ENCODE measurements at places on chromosomes 1 and 21.

- no peak for DNase-seq
Observed at GRCh38 chr1:197195100-197195499, 48.6 kb upstream of the ASPM start.

GRCh38 chr21:37251294-37251634, 15.9 kb downstream of the VPS26C start:
- no peak for DNase-seq

DNA sequence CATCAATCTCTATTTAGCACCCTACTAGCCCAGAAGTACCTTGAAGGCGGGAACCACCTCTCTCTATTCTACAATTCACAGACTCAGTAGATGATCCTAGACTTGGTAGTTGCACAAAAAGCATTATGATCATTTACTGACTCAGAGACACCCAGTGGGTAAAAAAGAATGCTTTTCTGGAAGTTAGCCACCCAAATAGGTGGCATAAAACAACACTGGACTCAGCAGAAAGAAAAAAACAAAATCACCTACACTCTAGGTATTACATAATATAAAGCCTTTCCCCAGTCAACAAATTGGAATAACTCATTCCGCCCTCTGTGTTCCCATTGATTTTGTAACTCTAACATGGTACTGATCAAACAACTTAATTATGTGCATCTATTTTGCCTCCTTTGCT, 126.3 kb downstream of the PTPN14 start:
- DNase-seq: no peak

GRCh38 chr1:226425004-226425378, 17.1 kb upstream of the PARP1 start:
- DNase-seq: no peak

GRCh38 chr1:190633488-190633887, 155.8 kb upstream of the BRINP3 start:
- DNase-seq: no peak

- no peak for DNase-seq
Observed at GRCh38 chr1:13814131-13814530, 114.1 kb downstream of the PRDM2 start.

- DNase-seq: no peak
Observed at GRCh38 chr1:247769603-247770002, 9.2 kb upstream of the OR1C1 start.

- no peak for DNase-seq
Observed at GRCh38 chr1:35668506-35668905, 27.2 kb upstream of the PSMB2 start.

GRCh38 chr1:213041443-213041842, 9.6 kb upstream of the RPS6KC1 start:
- DNase-seq: no peak

DNA sequence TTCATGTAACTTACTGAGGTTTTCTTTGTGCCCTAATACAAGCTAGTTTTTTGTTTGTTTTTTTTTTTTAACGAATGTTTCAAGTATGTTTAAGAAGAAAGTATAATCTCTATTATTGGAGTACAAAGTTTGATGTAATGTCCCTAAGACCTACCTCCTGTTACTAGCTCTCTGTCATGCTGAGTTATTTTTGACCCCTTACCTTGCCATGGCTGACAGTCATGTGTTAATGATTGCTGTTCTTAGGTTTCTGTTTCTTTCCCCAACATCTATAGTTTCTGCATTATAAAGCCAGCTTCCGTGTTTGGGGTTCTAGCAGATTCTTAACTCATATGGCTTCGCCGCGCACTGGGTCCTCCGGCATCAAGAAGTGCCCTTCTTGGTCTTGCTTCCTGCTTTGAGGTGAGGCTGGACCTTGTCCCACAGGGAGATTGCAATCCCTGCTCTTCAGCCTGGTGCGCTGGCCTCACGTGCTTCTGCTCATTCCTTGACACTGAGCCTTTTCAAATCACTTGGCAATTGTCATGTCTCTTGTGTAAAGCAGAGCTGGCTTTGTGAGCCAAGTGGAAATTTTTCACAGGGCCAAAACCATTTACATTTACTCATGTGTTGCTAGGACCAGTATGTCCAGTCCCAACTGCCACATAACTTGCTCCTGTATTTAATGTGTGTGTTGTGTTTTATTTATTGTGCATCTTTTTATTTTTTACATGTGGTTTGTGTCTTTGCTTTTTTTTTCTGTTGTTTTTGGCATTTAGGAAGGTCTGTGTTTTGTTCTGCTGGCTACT, 135.0 kb upstream of the COL6A1 start:
- no peak for DNase-seq

DNA sequence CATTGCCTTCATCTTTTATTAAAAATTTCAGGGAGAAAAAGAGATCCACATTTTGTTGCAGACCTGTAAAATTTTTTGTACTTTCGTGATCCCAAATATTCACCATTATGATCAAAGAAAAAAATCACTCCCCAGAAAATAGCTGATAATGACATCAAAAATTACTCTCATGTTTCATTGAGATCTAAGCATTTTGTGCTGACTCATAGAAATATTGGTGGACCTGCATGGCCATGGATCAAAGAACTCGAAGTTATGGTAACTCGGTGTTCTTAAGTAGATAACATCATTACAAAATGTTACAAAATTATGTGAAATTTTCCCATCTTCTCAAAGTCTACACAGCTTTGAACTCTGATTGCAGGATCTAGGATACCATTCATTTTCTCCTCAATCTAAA, 135.8 kb downstream of the PTGER3 start:
- DNase-seq: no peak

DNA sequence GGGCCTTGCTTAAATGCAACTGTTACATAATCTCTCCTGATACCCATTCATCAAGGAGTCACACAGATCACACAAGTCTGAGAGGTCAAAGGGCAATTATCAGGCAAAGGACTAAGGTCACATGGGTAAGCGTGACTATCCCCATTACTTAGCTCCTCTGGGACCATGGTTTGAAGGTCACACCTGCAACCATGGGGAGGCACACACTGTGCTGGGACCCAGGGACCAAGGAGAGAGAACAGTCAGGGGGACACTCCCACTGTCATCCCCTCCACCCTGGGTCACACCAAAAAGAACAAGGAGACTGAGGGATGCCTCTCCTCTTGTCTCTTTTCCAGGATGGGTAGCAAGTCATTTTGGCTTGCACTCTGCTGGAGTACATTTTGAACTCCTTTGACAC, 30.9 kb upstream of the CTBS start:
- no peak for DNase-seq

- no peak for DNase-seq
Observed at GRCh38 chr1:8396786-8397406, 79.0 kb downstream of the SLC45A1 start.

DNA sequence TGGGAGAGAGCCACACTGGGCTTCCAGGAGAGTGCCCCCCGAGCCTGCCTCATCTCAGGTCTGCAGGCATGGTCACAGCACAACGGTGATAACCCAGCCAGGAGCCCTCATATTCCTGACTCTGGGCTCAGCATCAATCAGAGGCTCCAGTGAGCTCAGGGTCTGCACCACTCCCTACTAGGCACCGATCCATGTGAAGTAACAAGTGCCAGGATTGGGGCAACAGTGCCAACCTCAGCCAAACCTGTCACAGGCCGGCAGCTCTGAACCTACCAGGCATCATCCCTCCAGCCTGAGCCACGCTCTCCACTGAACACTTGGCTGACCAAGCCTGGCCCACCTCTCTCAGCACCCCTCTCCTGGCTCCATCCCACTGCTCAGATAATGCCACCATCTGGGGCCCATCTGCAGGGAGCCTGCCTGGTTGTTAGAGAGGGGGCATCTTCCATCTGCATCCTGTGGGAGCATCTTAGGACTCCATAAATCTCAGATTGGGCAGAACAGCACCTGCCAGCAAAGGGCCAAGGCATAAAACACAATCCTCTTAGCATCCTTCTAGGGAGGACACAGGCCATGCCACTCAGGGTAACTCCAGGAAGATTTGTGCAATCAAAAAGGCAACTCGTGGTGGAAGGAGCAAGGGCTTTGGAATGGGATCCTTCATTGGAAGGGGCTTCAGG, 213.7 kb upstream of the CSF3R start:
- no peak for DNase-seq

DNA sequence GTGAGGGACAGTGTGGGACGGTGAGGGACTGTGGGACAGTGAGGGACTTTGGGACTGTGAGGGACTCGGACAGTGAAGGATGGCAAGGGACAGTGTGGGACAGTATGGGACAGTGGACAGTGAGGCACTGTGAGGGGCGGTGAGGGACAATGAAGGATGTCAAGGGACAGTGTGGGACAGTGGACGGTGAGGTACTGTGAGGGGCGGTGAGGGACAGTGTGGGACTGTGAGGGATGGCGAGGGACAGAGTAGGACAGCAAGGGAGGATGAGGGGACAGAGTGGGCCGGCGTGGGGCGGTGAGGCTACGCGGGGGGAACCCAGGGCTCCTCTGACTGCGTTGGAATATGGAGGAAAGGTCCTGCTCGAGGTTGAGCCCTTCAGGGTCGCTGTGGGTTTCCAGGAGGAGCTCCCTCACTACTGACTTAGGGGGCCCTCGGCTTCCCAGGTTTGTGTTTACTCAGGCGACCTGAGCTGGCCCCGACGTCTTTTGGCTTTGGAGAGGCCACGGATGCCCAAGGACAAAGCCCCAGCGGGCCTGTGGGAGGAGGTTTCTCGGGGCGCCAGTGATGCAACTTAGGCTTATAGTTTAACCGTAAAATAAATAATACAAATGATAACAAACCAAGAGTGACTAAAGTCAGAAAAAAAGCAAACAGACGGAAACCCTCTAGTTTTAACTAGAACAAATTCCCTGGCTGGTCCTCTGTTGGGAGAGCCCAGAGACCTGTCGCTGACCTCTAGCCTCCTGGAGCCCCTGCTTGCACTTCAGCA, 1.1 kb upstream of the ERRFI1 start:
- DNase-seq: no peak

- DNase-seq: no peak
Observed at GRCh38 chr1:31665234-31665878, 20.7 kb upstream of the PEF1 start.

DNA sequence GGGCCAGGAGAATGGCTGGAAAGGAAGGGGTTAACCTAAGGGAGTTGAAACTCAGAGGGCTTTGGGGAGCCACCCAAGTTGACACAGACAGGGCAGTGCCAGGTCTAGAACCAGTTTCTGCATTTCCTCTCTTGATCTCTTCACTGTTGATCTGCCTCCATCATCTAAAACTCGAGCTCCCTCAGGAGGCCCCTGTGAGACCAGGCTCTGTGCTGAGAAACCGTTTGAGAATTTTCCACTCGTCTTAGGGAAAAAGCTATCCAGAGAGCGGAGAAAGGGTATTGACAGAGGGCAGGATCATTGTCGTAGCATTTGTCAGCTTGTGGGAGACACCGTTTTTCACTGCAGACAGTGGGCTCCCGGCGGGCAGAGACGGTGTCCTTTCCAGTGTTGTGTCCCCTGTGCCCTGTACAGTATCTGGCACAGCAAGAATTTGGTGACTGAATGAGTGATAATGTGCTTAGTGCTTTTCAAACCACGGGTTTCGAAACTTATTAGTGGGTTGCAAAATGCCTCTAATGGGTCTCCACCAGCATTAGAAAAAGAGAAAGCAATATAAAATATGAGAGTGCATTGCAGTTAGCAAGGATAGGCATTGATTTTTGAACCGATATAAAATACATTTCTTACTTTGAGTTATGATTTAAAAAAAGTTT, 31.1 kb downstream of the PROK1 start:
- no peak for DNase-seq

GRCh38 chr1:157963713-157964112, 29.7 kb upstream of the KIRREL1 start:
- DNase-seq: peak; percentile 23

DNA sequence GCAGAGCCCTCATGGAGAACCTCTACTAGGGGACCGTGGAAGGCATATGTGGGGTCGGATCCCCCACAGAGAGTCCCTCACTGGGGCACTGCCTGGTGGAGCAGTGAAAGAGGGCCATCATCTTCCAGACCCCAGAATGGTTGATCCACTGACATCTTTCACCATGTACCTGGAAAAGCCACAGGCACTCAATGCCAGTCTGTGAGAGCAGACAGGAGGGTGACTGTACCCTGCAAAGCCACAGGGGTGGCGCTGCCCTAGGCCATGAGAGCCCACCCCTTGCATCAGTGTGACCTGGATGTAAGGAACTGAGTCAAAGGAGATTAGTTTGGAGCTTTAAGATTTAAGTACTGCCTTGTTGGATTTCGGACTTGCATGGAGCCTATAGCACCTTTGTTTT, 1276.7 kb upstream of the PRMT6 start:
- no peak for DNase-seq

GRCh38 chr1:54709547-54710292, 5.9 kb upstream of the TTC4 start:
- DNase-seq: no peak

GRCh38 chr1:154871374-154871773, 1.3 kb upstream of the KCNN3 start:
- DNase-seq: no peak

- no peak for DNase-seq
Observed at GRCh38 chr1:223837206-223837605, 8.5 kb downstream of the TP53BP2 start.

DNA sequence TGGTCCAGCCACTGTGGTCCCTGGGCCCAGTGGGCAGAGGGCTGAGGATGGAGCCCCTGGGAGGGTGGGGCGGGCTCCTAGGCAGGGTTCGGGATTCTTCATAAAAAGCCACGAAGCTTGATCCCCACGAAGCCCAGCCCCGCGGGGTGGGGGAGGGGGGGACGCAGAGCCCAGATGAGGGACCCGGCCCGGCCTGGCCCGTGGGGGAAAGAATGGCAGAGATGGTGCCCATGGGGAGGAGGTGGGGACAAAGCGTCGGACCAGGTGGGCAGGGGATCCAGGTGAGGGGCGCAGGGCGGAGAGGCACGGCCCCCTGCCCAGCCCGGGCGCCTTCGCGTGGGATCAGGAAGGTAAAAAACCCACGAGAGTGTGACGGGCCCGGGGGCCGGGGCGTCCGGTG, 6.0 kb upstream of the SMIM12 start:
- DNase-seq: no peak

DNA sequence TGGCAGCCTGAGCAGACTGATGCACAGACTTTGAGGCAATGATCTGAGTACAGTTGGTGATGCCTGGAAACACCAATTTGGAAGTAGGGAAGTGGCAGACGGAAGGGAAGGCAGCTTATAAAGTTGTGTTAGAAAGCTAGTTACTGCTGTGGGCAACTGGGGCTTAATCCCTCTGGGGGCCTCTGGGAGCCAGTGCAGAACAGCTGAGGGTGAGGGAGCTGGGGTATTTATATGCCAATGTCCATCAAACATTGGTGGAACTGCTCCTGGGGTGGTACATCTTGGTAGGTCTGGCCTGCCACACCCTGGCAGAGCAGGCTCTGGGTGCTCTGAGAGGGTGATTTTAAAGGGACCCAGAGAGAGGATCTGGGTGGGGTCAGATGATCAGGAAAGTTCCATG, 28.1 kb downstream of the TNFRSF8 start:
- no peak for DNase-seq
